Inflammatory macrophage treated with lipopolysaccharide for 4 hours (primary cell): ENCODE measurements at places on chromosomes 6 and 20.

DNA sequence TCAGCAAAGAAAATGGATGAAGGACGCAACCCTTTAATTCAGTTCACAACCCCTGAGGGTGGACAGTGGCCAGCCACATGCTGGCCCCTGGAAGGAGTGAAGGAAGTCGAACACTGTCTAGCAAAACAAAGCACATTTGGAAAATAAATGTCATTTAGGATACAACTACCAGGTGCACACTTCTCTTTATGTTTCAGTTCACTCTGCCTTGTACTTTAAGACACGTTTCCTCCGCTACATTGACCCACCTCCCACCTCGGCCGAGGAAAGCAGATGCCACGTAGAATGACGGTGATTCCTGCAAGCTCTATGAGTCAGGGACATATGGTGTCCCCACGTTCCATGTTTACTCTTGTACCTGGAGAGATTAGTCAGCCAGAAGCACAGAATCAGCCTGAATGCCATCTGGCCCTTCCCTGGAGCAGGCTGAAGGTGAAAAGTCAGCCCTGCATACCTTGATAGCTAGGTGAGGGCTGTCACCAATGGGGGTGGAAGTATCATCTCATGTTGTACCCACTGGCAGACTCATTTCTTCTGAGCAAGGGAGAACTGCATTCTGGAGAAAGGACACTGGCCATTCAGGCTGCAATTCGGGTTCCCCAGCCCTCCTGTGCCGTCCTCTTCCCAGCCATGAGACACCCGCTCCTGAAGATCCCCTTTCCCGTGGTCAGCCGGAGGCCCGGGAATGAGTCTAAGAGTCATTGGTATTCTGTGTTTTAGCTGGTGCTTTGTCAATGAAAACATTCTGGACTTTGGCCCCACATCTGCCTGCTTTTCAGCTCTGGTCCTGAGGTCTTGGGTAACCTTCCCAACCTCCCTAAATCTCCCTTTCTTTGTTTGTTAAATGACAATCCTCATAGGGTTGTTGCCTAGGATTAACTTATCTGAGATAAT, 60.6 kb downstream of the FOXA2 start:
- no peak for DNase-seq

DNA sequence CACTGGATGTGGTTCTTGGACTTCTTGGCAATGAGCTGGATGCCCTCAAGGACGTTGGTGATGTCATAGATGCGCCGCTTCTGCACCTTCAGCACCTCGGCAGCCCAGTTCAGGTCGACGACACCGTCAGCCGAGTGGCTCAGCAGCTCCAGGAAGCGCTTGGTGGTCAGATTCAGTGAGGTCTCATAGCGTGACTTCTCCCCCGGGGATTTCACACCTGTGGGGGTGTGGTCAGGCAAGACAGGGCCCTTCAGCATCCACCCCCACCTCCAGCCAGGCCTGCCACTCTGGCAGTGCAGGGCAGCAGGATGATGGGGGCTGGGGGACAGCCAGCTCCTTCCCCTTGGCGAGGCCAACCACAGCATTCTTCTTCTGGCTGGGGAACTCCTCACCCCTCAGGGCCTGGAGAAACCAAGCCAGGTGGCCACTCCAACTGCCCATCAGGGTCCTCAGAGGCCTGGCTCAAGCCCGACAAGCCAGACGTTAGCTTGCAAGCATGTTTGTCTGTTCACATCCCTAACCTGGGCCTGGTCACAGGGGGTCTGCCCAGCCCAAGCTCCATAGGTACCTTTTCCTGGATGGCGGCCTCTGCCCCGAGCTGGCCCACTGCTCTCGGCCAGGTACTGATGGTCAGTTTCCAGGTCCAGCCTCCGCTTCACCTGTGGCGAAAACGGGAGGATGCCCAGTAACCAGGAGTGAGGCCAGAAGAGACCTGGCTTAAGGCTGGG, 5.7 kb upstream of the NECAB3 start:
- DNase-seq, result no peak

DNA sequence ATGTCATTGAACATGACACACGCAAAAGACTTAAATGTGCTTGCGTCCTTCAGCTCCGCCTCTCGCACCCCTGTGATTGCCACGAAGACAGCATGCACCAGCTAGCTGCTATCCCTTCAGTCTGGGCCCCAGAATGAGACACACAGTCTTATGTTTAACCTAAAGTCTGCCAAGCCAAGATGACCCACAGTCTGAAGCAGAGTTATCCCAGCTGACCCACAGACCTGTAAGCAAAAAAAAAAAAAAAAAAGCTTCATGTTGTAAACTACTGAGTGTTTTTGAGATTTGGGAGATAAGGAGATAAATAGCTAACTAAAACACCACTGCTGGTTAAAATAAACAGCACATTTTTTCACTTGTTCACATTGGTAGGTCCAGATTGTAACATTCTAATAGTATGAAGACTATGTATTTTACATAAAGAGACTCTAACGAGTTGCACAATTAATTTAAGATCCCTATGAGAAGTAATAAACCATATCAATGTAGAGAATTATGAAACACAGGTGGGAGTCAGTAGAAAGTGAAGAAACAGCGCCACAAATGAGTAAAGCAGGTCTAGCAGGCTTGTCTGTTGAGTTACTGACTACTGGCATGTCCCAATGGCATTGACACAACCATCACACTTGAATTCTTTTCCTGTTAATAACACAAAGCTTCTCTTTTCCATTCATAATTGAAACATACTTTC, 47.4 kb upstream of the CCDC28A start:
- no peak for DNase-seq

DNA sequence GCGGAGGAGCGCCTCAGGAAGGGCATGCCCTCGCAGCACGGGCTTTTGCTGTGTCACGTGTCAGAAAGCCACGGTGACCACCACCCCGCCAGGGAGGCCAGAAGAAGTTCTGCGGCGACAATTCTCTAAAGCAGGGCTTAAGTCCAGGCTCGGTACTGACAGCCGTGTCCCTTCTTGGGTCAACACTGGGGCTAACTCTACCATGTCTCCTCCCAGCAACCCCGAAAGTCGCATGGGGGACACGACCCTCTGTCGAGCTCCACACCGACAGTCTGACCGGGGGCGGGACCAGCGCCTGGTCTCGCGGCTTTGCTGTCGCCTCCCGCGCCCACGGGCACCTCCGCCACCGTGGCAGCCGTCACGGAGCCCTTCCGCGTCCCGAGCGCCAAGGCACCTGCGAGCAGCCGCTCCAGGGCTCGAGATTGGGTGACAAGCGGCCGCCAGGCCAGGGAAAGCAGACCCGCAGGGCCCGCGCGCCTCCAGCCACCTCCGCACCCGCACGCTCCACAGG, 534 bp downstream of the NANP start:
- peak; percentile 54 for DNase-seq

DNA sequence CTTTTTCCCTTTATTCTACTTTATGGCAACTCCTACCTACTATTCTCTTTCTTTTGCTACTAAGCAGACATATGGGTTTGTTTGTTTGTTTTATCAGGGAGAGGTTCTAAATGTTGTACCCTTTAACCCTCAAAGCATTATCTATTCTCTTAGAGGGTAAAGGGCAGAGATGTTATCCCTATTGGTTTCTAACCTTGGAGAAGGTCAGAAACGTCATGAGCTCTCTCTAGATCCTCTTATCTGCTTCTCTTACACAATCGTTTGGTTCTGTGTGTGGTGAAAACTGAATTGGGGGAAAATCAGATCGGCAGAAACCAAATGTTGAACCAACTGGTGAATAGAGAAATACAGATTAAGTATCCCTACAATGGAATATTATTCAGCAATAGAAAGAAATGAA, 6.4 kb upstream of the MPC1 start:
- DNase-seq, result peak; percentile 28

DNA sequence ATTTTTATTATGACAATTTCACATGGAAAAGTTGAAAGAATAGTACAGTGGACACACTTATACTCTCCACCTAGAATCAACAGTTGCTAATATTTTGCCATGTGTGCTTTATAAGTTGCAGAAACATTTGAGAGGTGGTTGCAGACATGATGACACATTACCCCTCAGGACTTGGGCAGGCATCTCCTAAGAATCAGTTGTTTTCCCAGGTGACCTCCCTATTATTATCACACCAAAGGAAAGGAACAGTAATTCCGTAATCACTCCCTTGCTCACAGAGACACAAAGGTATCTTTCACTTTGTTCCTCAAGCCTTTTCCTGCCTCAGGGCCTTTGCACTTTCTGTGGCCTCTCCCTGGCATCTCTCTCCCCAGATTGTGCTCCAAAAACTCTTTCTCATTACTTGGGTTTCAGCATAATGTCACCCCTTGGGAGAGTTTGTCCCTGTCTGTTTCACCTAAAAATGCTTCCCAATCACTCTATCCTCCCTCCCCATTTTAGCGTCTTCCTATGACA, 5.9 kb upstream of the SULF2 start:
- no peak for DNase-seq

DNA sequence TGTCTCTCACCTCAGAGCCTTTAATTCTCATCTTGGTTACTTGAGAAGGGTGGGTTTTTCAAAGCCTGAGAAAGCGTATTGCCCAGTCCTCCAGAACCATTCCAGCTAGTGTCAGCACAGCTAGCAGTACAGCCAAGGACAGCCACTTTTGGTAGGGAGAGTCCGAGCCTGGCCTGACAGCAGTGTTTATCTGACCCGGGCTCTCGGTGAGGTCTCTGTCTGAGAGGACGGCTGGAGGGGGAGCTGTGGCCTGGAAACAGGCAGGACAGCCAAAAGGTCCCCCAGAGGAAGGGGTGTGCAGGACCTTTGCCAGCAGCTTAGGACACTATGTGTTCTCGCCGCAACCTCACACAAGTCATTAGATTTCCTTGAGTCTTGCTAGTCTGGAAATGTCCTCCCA, 38.8 kb downstream of the LYRM2 start:
- DNase-seq, result no peak

GRCh38 chr6:115551527-115551926, 509.2 kb downstream of the FRK start:
- DNase-seq, result no peak

- DNase-seq, result no peak
Observed at GRCh38 chr20:64232794-64233193, 22.8 kb upstream of the PCMTD2 start.

DNA sequence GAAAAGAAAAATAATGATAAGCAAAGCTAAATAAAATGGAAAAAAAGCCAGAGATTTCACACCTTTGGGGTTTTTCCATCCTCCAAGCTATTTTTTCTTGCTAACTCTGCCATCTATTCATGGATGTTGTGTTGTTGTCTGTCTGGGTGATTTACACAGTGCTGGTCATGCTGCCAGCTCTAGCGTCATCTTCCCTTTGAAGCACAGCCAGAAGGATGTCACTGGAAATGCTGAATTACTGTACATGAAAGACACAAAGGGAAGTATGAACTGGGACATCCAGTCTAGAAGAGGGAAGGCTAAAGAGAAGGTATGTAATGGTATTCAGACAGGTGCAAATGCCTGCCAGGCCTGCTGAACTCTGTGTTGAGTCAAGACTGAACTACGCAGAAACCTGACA, 241.9 kb upstream of the STXBP5 start:
- no peak for DNase-seq
